HTR-8/SVneo (cell line): ENCODE measurements at places on chromosomes 11 and 22.

GRCh38 chr11:8826901-8827560, 84.0 kb upstream of the AKIP1 start:
- DNase-seq: no peak

- no peak for DNase-seq
These were observed 173.9 kb upstream of the SYN3 start for GRCh38 chr22:33232071-33232470.

DNA sequence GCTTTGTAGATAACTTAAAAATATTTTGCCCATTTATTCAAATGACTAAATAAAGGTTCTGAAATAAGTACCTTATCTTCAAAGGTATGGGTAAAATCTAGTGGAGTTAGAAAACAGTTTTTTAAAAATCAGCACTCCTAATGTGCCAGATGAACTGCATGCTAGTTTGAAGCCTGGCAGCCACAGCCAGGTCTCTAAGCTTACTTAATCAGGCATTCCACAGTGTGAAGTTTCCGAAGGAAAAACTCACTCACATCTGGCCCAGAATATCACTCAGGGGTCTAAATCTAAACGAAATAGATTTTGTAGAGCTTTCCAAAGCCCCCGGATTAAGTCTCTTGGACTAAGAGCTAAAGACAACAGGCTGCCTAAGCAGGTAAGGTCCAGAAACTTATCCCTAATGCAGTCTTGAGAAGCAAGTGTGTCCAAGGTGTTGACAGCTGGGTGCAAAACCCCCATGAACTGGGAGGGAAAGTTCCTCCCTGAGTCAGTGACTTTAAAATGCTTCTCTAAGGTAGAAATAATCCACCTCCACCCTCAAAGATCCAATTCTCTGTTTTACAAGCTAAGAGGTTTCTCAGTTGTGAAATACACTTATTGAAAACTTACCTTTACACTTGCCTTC, 157.6 kb downstream of the FCHSD2 start:
- DNase-seq: no peak

GRCh38 chr11:111476956-111477355, 35.2 kb downstream of the BTG4 start:
- no peak for DNase-seq

GRCh38 chr11:61337706-61338470, 4.9 kb downstream of the TKFC start:
- no peak for DNase-seq

GRCh38 chr22:17842386-17842785, 68.1 kb upstream of the BID start:
- no peak for DNase-seq

GRCh38 chr11:289712-290620, 1.0 kb downstream of the PGGHG start:
- no peak for DNase-seq

- no peak for DNase-seq
These were observed 70.6 kb upstream of the SHANK2 start for GRCh38 chr11:71322861-71323582.

GRCh38 chr11:8066036-8066910, 14.7 kb upstream of the TUB start:
- DNase-seq: no peak

GRCh38 chr11:95762534-95762933, 27.0 kb downstream of the FAM76B start:
- DNase-seq: no peak

DNA sequence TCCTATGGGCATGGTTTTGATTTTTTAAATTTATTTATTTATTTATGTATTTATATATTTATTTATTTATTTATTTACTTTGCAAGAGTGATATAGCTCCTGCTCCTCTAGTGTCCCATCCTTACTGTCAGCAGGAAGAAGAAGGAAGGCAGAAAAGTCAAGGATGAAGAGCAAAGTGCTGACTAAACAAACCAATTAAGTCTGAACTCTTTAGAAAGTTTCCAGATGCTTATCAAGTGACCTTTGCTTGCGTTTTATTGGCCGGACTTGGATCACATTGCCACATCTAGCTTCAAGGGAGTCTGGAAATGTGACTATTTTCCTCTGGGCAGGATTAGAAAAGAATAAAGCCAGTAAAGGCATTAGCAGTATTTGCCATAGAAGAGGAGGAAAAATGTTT, 8.7 kb upstream of the OR4B1 start:
- DNase-seq: no peak

DNA sequence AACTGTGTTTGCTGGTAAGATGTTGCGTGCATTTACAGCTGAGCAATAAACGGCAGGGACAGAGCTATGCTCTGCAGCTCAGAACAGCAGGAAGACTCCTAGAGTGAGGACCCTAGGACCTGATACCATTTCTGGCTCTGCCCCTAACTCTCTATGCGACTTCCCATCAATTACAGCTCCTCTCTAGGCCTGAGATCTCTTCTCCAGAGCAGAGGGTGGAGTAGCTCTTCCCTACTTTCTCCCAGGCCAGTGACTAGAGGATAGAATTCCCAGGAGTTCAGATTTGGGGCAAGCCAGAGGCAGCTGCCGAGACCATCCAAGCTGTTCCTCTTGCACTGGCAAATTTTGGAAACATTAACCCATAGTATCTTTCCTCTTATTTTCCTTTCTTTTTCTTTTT, 12.8 kb upstream of the SCGB1A1 start:
- no peak for DNase-seq

- peak; percentile 84 for DNase-seq
These were observed 11.5 kb upstream of the FADD start for GRCh38 chr11:70191495-70192140.

- no peak for DNase-seq
These were observed 149.8 kb upstream of the TBCEL start for GRCh38 chr11:120873966-120874735.

DNA sequence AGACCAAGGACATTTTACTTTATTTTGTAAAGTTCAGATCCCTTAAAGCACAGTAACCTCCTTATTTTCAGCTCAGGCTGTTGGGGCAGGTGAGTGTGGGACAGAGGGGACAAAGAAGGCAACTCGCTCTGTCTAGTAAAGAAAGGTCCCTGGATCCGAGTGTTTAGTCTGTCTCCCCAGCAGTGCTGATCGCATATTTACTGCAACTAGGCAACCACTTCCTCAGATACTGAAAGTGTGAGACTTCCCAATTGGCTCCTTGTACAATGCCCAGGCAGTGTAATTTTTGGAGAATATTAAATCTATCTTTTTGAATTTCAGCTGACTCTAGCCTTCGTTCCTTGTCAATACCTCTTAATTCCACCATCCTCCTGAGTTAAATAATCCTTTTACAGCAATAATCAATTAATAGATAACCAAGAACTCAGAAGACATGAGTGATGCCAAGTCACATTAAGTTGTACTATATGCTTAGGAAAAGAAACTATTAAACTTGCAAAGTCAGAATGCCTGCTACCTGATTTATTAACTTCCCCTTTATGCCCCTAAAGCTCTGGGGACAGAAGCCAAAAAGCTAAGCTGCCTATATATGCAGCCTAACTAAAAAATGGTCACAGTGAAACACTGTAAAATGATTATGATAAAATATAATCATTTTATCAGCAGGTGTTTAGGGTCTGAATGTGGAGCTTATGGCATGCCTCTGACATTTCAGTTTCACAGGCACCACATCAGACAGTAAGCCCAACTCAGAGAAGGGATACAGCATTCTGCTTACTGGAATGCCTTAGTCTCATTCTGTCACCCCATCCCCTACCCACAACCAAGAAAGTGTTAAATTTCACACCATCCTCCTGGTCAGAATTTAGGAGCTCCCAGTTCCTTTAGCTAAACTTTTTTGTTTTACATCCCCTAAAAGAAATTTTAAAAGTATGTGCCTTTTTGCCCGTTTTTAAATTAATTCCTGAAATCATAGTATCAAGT, 138.7 kb downstream of the TRIM44 start:
- DNase-seq: no peak

GRCh38 chr11:88179971-88180629, 4.9 kb upstream of the RAB38 start:
- DNase-seq: no peak

DNA sequence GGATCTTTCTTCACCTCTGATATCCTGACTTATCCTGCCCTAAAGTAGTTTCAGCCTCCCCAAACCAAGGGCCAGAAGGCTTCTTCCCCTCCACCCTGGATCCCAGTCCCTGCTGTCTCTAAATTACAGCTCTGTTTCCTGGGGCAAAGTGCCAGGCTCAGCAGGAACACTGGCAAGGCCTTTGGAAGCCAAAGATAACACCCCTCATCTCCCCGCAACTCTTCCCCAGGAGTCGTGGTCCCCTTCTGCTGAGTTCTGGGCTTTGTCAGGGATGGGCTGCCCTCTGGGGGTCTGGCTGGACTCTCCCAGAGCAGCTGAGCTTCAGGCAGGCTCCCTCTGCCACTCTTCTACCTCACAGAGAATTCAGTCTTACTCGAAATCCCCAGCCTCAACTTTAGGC, 53.8 kb upstream of the AMPD3 start:
- no peak for DNase-seq

DNA sequence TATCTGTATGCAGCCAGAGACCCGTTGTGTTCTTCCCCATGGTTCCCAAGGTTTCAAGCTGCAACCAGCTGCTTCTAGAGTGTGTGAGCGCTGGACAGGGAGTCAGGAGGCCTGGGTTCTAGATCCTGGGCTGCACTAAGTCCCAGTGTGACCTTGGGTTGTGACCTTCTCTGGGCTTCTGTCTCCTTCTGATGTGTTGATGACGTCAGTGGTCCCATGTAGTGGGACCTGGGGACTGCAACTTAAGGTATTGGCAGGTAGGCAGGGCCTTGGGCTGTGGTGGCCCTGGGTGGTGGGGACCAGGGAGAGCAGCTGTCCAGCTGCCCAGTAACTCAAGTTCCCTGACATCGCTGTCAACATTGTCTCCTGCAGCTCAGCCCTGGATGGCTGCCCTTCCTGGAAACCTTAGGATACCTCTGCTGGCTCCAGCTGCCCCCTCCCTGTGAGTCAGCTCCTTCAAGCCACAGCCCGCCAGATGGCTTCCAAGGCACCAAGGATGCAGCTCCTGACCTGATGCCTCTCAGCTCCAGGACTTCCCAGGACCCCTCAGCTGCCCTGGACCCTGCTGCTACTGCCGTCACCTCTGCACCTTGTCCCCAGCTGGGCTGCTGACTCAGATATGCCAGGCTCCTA, 1.3 kb upstream of the PVALB start:
- DNase-seq: no peak

- DNase-seq: no peak
These were observed 204.3 kb upstream of the PLET1 start for GRCh38 chr11:112464949-112465348.

DNA sequence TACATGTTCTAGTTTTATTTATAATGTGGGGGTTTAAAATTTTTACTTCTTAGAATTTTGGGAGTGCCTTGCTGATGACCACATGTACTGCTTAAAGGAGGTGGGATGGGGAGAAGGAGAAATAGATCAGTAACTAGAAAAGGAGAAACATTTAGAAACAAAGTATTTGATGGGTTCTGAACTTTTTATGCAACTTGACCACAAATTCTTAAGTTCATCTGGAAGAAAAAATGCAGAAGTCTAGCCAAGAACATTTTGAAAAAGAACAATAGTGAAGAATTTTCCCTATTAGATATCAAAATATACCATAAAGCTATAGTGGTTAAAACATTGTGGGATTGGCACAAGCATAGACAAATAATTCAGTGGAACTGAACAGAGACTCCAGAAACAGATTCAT, 73.3 kb upstream of the AMPD3 start:
- no peak for DNase-seq

- no peak for DNase-seq
These were observed 78.8 kb upstream of the TOP3B start for GRCh38 chr22:22061085-22062077.

GRCh38 chr11:82315093-82315492, 418.6 kb downstream of the FAM181B start:
- no peak for DNase-seq

DNA sequence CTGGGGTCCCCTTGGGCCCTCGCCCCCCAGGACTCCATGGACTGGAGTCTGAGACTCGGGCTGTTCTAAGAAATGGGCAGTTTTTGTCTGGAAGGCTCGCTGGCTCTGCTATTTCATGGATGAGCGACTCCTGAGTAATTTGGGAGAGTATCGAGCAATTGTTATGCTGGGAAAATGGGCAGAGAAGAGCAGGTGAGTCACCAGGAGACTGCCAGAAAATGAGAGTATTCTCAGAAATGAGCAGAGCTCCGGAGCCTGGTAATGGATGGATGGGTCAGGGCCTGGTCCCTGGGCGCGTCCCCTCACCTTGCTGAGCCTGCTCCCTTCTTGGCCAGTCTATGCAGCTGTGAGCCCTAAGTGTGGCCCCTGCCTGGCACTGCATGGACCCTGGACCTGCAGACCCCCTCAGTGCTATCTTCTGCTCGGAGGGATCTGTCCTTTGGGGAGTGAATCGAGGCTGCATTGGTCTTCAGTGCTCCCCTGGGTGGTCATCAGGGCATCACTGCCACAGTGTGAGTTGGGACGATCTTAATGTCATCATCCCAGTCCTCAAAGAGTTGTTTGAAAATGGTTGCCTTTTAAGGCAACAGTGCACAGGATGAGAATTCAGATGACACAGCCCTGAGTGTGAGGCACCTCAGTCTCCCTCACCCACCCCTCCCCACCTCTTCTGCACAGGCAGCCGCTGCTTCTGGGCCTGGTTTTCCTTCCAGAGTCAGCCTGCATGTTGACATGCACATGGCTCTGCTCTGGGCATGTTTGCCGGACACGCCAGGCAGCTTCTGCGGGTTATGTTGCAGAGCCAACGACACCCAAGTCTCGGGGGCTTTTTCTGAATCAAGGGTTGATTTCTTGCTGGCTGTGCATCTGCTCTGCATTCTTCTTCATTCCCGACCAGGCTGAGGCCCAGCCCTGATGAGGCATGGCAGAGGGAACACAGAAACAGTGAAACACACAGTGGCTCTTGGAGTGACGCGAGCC, 519.0 kb downstream of the TBC1D22A start:
- no peak for DNase-seq

DNA sequence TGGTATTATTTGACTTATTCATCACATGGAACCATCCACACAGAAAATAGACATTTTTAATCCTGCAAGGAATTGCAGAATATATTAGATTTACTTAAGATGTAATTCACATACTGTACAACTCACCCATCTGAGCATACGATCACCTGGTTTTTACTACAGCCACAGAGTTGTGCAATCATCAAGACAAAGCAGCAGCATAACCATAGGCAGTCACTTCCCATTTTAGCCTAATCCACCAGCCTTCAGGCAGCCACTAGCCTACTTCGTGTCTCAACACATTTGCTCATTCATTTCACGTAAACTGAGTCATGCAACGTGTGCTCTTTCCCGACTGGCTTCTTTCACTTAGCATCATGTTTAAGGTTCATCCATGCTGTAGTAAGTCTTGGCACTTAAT, 23.0 kb downstream of the PIWIL3 start:
- DNase-seq: no peak

- no peak for DNase-seq
These were observed 36.8 kb downstream of the OR10A6 start for GRCh38 chr11:7894251-7894650.

- DNase-seq: no peak
These were observed 278.4 kb upstream of the PDGFD start for GRCh38 chr11:104442321-104442720.

GRCh38 chr11:46697303-46697702, 3.1 kb downstream of the ARHGAP1 start:
- DNase-seq: no peak

GRCh38 chr22:44335903-44336803, 23.4 kb upstream of the SHISAL1 start:
- no peak for DNase-seq
